Motor neuron (in vitro differentiated cells): ENCODE measurements at places on chromosomes 4 and X. TPM values are rescaled to one million over a fixed set of nuclear protein-coding genes. Genes with fewer than 3 reads are reported as not detected.

DNA sequence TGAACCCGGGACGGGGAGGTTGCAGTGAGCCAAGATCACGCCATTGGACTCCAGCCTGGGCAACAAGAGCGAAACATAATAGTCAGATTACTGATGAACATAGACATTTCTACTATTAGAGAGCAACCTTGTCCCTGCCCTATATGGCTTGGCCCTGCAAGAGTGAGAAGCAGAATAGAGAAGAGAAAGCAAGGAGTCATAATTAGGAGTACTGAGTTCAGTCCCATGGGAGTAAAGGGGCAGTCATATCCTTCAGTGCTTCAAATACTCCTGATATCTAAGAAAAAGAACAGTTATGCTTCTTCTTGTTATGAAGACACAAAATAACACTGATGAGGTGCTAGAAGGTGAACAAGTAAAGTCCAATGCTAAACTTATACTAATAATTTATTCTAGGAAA is 33.8 kb downstream of the CLDN2 start:
- no peak for ATAC-seq

- ATAC-seq = no peak
Observed at GRCh38 chr4:162700815-162701361, 465.8 kb downstream of the NAF1 start.

GRCh38 chr4:155376387-155377268 is at the start of gene MAP9:
MAP9 (minus strand) TSS chr4:155376965; CDS start chr4:155375850, 1,115 bp downstream.
- peak; percentile 97 for ATAC-seq

DNA sequence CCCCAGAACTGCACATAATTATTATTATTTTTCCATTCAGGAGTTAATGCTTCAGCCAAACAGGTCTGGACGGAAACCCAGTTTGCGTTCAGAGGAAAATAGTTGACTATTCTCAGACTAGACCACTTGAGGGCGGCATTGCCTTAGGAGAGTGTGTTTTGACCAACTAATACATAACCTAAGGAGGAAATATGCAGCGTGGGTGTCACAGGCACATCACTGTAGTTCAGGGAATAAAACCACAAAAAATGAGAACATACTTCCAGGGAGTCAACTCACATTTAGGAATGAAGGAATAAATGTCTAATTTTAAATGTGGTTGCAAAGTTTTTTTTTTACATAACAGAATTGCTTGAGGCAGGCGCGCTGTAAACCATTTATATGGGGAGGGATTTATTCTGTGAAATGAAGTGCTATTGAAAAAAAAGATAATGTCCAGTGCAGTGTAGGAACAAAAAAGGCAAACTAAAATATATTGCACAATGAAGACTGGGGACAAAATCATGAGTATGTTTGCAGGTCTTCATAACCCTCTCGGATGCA is 93.3 kb downstream of the SYNPO2 start:
- ATAC-seq = peak; percentile 85

- peak; percentile 39 for ATAC-seq
Observed at GRCh38 chrX:45771114-45771513, 570.4 kb upstream of the DIPK2B start.

DNA sequence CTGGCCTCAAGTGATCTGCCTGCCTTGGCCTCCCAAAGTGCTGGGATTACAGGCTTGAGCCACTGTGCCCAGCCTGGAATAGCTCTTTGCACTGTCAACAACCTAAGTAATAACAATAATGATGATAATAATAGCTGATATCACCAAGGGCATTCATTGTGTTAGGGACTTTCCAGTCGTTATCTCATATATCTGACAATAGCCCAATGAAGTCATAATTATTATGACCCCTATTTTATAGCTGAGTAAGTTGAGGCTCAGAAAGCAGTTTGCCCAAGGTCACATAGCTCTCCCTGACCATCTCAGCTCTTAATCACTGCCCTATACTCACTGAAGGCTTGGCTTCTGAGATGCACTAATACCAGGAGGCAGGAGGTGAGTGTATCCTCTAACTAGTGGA is 18.7 kb upstream of the MAP7D3 start:
- ATAC-seq = no peak

DNA sequence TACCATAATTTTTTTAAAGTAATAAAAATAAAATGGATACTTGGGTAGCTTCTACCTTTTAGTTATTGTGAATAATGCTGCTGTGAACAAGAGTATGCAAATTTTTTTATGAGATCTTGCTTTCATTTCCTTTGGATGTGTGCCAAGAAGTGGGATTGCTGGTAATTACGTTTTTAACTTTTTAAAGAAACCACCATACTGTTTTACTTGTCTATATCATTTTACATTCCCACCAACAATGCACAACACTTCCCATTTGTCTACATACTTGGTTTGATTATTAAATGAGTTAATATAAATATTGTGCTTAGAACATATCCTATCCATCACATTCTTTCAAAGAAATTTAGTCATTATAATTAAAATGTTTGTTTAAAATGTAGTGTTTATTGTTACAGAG is 3.9 kb upstream of the SULT1B1 start:
- ATAC-seq = no peak

- no peak for ATAC-seq
Observed at GRCh38 chrX:67693928-67694327, 150.1 kb downstream of the AR start.

DNA sequence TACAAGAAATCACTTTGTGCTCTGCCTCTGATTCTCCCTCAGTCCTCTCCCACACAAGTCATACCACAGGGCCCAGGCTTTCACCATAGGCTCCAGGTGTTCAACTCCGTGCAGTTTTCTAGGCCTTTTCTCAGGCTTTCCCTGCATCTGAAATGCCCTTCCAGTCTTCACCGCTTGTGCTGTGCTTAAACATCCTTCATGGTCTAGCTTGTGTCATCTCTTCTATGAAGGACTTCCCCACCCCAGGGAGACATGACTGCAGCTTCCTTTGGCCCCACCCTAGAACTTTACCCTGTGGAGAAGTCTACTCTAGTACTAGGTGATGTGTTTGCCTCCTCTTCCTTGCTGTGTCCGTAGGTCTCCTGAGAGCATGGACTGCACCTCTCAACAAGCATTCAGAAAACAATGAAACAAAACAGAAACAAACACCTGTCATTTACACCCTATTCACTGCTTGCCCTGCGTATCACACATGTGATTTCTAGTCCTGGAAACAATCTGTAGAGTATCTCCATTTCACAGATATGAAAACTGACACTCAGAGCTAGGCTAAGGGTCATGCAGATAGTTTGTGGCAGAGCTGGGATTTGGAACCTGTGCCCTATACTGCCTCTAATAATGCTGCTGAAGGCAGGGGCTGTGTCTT is 22.7 kb upstream of the LEF1 start:
- ATAC-seq = no peak

GRCh38 chr4:6692806-6693205 is 872 bp upstream of the S100P start:
- peak; percentile 18 for ATAC-seq

KCNIP4 gene
- 1.7 TPM in 2 replicates for total RNA-seq

DNA sequence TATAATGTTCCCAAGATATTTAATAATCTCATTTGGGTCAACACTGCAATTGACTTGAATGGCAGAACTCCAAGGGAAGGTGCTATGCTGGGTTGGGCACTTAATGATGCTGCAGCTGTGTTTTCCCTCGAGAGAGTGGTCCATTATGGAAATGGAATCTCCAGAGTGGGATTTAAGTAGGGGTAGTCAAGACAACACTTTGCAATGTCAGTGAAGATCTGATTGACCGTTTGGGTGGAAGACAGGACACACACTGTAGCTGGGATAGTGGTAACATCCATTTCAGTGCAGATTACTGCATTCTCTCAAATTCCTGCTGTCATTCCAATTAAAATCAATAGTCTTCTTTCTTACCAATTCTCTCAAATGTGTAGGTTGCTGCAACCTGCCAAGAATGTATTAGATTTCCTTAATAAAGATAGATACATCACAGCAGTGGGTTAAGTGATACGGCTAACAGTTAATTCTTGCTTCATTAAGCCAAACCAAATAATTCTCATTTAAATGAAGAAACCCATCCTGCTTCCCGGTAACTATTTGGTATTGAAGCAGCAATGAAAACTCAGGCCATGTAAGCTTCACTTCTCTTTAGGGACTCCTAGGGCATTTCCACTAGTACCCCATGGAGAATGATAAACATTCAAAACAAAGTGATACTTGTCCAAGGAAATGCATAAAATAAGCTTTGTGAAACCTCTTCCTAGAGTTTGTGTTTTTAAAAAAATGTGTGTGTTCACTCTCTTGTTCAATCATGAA is 40.5 kb upstream of the RASGEF1B start:
- no peak for ATAC-seq

GRCh38 chr4:122863639-122864038 is 37.0 kb downstream of the FGF2 start:
- no peak for ATAC-seq

EDA gene
- total RNA-seq = 1.3 and 2.0 TPM in 2 replicates

DNA sequence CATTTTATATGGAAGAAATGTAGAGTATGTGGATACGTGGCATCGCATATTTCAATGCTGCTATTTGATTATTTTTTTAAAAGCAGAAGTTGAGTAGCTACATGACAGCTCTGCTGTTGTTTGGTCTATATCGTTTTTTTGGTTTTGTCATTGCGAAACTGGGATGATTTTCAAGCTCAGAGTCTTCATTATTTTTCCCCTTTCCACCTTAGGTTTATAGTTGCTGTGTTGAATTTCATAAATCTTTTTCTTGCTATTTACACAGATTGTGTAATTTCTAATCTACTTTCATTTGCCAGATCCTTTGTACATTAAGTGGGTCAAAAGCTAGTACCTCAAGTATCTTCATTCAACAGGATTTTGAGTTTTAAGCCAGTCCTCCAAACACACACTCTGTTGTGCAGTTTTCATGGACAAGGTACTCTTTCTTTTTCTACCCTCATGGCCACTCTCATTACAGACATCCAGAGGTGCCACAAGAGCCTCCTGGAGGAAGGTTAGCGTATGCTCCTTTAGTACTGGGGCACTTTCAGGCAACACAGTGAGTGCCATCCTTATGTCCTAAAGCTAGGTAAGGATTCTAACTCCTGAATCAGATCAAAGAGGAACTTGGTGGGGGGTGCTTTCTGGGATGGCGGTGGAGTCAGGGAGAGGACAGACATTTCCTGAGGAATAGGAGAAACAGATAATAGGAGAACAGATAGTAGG is 123.2 kb downstream of the FHIP1A start:
- no peak for ATAC-seq

- no peak for ATAC-seq
Observed at GRCh38 chr4:40306226-40306625, 28.9 kb upstream of the CHRNA9 start.

ATP1B4 gene
- total RNA-seq = 0.09 and 0.15 TPM in 2 replicates

GRCh38 chrX:20372533-20372932 is 105.8 kb upstream of the RPS6KA3 start:
- no peak for ATAC-seq

DNA sequence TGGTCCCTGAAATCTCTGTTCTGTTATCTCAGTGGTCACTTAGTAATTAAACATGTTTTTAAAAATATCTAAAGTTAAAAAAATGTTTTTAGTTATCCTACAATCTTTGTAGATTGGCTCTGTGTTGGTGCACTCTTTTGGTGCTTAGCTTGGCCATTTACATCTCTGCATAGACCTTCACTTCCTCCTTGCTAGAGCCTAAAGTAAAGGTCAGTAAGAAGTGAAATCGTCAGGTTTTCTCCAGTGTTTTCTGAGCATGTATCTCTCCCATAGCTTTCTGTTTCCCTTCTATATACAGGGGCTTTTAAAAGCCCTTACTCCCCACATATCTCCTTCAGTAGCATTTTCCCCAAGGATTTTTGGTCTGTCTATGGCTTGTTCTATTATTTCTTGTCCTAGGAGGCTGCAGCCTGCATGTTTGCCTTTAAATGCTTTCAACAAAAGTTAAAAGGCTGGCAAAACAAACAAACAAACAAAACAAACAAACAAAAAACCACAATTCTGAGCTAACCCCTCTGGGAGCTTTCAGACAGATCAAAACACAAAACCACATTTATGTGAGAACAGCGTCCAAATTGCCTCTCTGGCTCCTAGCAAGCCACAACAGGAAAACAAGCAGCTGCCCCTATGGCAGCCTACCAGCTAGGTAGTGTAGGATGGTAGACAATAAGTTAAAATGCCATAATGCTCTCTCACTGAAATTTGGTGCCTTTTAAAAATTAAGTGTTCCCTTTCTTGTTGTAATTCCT is 27.3 kb upstream of the GPRASP2 start:
- ATAC-seq = no peak

PRSS12 gene
- 2.2 and 2.7 TPM in 2 replicates for total RNA-seq
